ENCODE measurements at places on chromosomes 11 and 22.

DNA sequence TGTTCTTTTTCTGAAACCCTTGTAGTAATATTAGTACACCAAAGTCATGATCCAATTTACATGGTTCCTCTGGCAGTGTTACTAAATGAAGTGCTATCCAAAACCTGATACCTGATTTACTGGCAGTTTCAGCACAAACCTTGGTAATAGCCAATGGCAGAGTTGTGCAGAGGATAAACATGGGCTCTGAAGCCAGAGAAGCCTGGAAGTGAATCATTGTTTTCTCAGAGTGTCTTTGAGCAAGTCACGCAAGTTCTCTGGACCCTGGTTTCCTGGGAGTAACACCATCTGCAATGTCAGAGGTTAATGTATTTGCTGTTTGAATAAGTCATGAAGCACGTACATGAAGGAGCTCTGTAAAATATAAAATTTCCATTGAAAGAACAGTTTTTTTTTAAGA is 222.3 kb upstream of the NARS2 start:
- DNase-seq = no peak

GRCh38 chr22:27609451-27609888 is 192.1 kb downstream of the MN1 start:
- no peak for DNase-seq

GRCh38 chr22:44275631-44275995 is 37.1 kb downstream of the SHISAL1 start:
- DNase-seq = peak; percentile 7

GRCh38 chr11:14611939-14612338 is 31.7 kb upstream of the PDE3B start:
- DNase-seq = no peak

DNA sequence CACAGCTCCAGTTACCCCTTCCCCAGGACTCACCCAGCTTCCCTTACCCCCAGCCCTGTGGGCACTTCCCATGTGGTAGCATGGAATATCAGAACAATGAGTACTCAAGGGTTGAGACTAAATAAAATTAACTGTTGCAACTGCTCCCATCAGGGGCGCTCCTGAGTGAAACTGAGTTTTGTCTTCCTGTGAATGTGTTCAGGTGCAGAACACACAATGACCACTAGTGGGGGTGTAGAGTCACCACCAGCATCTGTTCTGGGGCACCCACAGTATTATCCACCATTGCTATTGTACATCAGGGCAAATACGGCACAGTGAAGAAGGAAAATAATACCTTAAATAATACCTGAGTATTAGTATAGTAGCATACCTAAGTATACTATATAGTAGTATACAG is 689.7 kb downstream of the TBC1D22A start:
- DNase-seq = no peak

DNA sequence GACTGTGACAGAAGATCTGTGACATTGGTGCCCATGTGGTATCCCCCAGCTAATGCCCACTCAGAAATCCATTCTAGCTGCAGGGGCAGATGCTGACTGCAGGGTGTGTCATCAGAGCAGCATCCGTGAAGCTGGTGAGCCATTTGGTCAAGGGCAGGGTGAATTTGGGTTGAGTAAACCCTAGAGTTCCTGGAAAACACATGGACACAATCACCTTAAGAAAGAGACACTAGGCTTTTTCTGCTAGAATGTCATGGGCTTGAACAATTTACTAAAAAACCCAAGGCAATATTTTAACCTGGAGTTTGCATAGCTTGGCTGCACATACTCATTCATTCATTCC is 100.0 kb downstream of the ADAMTS15 start:
- DNase-seq = no peak

- DNase-seq = no peak
Observed at GRCh38 chr11:86795949-86796348, 4.4 kb upstream of the PRSS23 start.

- no peak for DNase-seq
Observed at GRCh38 chr11:36326524-36327419, 30.7 kb downstream of the PRR5L start.

DNA sequence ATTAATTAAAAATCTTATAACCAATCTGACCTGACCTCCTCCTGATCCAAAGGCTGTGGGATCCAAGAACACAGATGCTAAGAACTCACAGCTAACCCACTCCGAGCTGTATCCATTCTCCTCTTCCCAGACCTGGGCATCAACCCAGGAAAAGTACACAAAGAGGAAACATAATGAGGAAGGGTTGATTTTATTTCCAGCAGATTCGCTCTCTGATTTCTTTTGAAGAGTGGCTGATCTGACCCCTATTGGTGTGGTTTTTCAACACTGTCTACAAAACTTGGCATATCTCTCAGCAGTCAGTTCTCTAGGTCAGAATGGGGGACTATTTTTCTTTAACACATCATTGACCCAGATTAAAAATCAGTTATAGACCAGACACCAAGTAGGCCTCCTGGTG is 201.9 kb upstream of the UBASH3B start:
- no peak for DNase-seq

- peak; percentile 74 for DNase-seq
Observed at GRCh38 chr11:71080239-71081097, 171.9 kb downstream of the SHANK2 start.

DNA sequence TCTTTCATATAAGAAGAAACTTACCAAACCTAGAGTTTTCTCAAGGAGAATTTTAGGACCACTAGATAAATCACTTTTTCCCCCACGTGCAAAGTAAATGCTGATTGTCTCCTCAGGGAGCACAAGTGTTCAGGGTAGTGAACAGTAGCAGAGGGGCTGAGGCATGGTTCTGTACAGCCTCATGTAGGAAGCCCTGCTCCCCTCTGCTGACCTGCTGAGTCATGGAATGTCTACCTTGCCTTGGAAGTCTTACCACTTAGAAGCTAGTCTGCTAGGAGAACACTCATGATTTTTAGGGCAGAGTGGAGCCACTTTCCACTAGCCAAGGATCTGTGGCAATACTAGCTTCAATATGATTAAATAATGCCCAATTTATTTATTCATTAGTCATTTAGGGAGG is 2120.6 kb upstream of the RAG2 start:
- no peak for DNase-seq

DNA sequence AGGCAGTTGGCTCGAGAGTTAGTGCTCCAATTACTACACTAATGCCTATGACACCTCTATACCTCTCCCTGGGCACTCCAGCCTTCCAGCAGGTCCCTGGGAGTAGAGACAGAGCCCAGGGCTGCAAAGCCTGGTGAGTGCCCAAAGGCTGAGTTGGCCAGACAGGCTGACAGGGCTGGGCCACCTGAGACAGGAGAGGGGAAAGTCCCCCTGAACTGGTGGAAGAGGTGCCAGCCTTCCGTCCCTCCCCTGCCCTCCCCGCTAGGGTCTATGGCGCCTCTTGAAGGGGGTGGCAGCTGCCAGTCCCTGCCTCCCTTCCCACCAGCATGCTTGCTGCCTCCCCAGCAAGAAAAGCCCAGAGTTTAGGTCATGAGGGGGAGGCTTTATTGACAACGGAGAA is 3.0 kb downstream of the KCNJ11 start:
- DNase-seq = no peak

GRCh38 chr22:29814003-29814402 is 24.1 kb downstream of the ASCC2 start:
- DNase-seq = no peak

DNA sequence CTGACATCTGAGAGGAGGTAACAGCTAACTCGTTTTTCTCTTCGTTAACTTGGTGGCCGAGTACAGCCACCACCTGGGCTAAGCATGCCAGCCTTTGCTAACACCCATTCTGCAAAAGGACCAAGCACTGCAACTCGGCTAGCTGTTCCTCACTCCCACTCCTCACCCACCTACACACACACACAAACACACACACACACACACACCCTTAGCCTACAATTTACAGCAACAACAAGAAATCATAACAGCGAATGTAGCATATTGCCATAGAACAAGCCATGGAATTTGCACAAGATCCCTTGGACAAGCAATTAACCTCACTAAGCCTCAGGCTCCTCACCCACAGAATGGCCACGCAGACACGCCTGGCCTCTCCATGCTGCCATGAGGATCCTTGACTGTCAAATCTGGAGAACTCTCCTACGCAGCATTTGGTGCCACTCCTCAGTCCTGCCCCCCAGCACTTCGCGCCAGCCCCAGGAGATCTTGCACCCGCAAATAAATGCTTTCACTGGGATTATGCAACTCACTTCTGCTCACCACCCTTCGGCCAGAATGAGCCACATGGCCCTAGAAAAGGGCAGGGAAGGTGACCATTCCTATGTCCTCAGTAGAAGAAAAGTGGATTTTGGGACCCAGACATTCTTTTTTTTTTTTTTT is 58.9 kb downstream of the LARGE1 start:
- DNase-seq = no peak

DNA sequence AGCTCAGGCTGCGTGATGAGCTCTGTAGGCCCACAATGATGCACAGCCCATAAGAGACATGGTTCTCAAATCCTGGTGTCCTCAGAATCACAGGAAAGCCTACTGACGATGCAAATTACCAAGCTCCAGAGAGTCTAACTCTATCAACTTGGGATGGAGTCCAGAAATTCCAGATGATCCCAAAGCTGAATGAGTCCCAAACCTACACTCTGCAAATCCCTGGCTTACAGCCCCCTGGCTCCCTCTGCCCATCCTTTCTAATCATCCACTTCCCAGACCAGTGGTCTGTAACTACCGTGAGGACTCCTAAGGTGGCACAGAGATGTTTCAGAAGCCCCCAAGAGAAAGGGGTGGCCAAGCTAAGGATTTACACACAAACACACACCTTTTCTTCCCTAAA is 13.5 kb downstream of the ARFGAP2 start:
- no peak for DNase-seq

DNA sequence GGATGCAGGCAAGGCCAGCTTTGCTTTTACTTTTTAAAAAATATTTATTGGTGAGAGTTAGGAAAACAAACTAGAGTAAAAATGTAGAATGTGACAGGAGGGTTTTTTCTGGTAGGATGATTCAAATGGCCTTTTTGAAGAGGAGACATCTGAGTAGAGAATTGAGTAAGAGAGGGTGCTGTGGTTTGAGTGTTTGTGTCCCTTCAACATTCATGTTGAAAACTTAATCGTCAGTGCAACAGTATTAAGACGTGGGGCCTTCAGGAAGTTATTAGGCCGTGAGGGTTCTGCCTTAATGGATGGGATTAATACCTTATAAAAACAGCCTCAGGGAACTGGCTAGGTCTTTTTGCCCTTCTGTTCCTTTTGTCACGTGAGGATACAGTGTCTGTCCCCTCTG is 288.8 kb upstream of the C11orf87 start:
- no peak for DNase-seq

GRCh38 chr11:33802194-33802950 is 28.1 kb upstream of the FBXO3 start:
- DNase-seq = no peak

DNA sequence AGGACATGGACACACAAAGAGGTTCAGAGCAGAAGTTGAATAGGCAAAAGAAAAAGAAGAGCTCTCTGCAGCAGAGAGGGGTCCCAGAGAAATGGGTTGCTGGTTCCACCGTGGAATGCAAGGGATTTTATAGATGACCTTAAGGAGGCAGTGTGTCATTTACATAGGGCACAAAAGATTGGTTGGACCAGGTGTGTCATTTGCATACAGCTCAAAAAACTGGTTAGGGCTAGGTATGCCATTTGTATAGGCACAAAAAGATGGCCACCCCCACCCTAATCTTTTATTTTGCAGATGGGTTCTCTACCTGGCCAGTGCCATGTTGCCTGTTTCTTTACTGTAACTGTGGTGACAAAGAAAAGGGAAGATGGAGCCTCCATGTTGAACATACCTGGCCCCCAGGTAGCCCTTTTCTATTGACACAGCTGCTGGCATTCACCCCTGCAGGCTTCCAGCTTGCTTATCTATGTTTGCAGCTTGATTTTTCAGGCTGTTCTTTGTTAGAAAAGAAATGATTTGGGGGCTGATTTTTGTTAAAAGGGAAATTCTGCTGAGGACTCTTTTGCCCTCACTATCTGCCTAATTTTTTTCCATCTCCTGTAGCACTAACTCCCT is 3.1 kb upstream of the CAVIN3 start:
- DNase-seq = no peak

GRCh38 chr11:63667995-63668795 is 3.0 kb downstream of the ATL3 start:
- no peak for DNase-seq

GRCh38 chr11:3135481-3136440 is 29.3 kb downstream of the OSBPL5 start:
- peak; percentile 47 for DNase-seq

DNA sequence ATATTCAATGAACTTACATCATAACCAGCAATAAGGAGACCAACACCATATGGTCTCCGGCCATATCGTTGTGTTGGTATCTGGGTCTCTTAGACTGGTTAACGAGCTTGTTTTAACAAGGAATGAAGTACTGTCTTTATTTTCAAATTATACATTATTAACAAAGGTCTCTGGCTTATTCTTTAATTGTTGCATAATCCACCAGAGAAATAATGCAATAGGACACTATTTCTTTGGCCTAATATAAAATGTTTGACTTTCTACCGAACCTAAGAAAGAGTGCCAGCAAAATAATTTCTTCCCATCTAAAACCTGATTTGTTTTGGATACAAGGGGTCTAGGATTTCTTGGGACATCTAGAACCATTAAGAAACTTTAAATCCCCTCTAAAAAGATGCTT is 6.4 kb downstream of the PSMA1 start:
- no peak for DNase-seq

DNA sequence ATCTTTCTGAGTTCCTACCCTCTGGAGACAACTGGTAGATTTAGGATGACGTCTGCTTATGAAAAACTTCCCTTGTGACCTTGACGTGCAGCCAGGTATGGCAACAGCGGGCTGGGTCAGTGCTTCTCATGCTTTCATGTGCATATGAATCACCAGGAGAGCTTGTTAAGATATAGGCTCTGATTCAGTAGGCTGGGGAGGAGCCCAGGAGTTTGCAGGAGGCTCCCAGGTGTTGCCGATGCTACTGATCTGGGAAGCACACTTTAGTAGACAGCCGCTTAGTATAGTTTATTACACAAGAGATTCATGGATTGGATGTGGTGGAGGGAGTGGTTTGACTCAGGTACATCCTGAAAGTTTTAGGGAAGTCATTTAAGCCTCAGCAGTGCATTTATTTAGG is 23.8 kb downstream of the DIXDC1 start:
- peak; percentile 45 for DNase-seq

DNA sequence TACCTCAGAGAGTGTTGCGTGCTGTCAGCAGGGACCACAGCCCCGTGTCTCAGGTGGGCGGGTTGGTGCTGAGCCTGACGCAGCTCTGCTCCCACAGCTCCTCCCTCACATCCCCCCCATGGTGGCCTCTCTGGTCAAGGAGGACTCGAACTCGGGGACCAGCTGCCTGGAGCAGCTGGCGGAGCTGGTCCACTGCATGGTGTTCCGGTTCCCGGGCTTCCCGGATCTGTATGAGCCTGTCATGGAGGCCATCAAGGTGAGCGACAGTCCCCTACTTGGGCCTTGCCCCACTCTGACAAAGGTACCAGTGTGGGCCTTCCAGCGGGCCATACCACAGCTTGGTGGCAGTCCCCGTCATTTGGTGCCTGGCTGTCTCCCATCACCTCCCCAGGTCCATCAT is 11.8 kb downstream of the USP35 start:
- DNase-seq = no peak

All from right lobe of liver (tissue), 6 donors.